ENCODE measurements at places on chromosomes 4 and X. TPM values are rescaled to one million over a fixed set of nuclear protein-coding genes. Genes with fewer than 3 reads are reported as not detected.

Gene CXorf49
- total RNA-seq = not detected

Gene CSAG2
- not detected for total RNA-seq

Gene ADH1B
- 0.13 TPM for total RNA-seq

Gene TEX13C
- not detected for total RNA-seq

Gene SPANXB1
- not detected for total RNA-seq

Gene OTUD5
- total RNA-seq = 32.1 TPM

Gene KDM5C
- total RNA-seq = 86.8 TPM

Gene BANK1
- total RNA-seq = under 0.01 TPM

Gene IBSP
- not detected for total RNA-seq

DNA sequence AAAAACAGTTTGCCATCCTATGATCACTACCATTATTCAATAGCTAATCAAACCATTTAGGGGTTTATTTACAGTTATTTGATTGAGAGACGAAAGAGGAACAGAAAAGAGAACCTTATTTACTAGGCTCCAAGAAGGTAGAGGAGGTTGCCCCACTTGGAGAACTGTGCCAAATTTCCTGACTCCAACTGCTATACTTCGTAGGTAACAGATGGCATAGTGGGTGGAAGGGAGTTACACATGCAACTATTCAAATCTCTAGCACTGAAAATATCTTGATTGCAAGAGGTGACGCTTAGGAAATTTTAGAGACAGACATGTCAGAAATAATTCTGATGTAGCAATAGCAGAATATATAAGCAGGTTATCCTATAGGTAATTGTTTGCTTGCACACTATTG is 38.0 kb upstream of the TMPRSS11F start:
- DNase-seq = no peak

- no peak for DNase-seq
Measured at GRCh38 chr4:86611757-86612156, 17.6 kb downstream of the PTPN13 start.

DNA sequence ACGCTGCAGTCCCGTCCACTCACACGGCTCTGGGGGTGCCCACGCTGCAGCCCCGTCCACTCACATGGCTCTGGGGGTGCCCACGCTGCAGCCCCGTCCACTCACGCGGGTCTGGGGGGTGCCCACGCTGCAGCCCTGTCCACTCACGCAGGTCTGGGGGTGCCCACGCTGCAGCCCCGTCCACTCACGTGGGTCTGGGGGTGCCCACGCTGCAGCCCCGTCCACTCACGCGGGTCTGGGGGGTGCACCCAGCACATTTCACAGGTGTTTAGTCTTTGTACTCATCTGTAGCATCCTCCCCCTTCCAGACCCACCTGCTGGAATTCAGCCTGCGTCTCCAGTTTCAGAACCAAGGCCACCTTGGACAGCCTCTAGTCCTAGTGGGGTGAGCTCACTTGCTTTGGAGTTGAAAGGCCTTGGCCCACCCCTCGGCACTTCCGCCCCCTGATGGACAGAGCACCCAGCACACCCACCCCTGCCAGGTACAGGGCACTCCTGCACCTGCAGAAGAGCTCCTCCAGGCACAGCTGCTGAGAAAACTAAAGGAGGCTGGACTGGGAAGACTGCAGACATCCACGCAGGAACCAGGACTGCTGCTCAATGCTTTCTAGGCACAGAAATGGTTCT is 73.0 kb downstream of the ABLIM2 start:
- no peak for DNase-seq

GRCh38 chrX:131747173-131747572 is 203.3 kb downstream of the OR13H1 start:
- no peak for DNase-seq

- peak; percentile 97 for DNase-seq
Measured at GRCh38 chr4:107862658-107863057, 37.9 kb downstream of the SGMS2 start.

- DNase-seq = peak; percentile 62
Measured at GRCh38 chr4:41538887-41539498, 1.0 kb downstream of the LIMCH1 start.

- no peak for DNase-seq
Measured at GRCh38 chrX:16931371-16931770, 15.1 kb upstream of the REPS2 start.

DNA sequence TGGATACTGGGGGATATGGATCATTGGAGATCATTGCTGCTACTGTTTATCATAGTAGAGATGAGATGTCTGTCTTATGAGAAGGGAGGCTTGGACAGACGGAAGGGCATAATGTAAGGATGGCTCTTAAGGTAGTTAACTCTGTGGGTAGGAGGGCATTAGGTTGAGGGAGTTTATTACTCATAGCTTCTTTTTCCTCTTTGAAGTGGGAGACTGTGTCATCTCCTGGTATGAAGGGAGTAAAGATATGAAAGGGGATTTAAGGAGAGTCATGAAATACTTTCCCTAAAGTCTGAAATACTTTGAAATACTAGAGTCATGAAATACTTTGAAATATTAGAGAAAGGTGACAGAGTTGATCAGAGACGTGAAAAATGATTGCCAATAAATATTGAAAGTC is 255.5 kb upstream of the PITX2 start:
- no peak for DNase-seq

- DNase-seq = no peak
Measured at GRCh38 chr4:36374836-36375511, 93.6 kb downstream of the DTHD1 start.

DNA sequence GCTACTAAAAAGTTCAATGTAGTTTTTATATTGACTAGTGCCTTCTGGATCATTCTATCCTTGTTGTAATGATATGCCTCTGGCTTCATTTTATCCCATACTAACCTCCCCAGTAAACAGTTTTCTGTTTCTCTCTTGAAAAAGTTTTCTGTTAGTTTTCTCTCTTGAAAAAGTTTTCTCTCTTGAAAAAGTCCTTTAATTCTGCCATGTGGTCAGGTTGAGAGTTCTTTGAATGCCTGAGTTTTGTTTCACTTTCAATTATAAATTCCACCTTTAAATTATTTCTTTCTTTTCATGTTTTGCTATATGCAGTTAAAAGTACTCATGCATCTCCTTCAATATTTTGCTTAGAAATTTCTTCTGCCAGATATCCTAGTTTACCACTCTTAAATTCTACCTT is 1139.6 kb downstream of the STPG2 start:
- no peak for DNase-seq

DNA sequence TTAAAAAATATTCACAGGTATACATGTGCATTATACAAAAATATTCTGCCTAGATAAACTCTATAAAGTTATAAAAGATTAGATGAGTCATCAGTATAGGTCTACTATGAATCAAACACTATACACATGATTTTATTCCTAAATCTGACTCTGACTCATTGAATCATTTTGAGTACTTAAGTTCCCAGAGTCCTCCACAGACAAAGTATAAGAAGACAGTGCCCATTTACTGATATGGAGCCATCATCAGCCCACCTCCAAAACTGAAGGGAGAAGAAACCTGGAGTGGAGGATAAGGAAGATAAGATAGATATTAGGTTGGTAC is 28.7 kb upstream of the ANTXR2 start:
- no peak for DNase-seq
